Naive thymus-derived CD8-positive, alpha-beta T cell (primary cell): ENCODE measurements at places on chromosomes 1 and 21.

GRCh38 chr21:28832013-28832714, 160.5 kb downstream of the LTN1 start:
- no peaks in the 10 kb centered on the region for H3K27me3 ChIP-seq
- H3K4me1 ChIP-seq: peaks cover 69% of the 10 kb centered on the region
- DNase-seq: no peak
- H3K36me3 ChIP-seq: no peaks in the 10 kb centered on the region

DNA sequence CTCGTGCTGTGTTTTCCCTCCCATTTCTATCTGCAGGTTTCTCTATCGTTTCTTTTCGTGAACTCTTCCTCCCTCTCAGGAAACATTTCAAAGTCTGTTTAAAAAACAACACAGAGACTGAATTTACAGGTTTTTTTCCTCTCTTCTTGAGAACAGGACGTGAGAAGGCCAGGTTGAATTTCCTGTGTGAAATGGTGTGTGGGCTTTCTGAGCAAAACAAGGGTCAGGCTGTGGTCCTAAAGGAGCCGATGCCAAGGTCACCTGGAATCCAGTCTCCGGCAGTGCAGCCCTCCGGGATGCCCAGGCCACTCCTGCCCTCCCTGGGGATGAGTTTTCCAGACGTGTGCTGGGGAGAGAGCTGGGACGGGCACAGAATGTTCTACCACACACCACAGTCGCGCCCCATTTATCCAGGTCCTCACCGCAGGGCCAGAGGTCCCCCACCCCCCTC, 62.7 kb upstream of the RUNX3 start:
- H3K27ac ChIP-seq: peak overlapping the region; percentile 95
- peak; percentile 59 for DNase-seq
- H3K36me3 ChIP-seq: no peaks in the 10 kb centered on the region
- no peaks in the 10 kb centered on the region for H3K27me3 ChIP-seq

- H3K4me1 ChIP-seq: peaks cover 22% of the 10 kb centered on the region
- no peak overlapping the region for H3K4me3 ChIP-seq
- H3K36me3 ChIP-seq: no peaks in the 10 kb centered on the region
- peak overlapping the region; percentile 17 for H3K27ac ChIP-seq
- DNase-seq: peak; percentile 19
Observed at GRCh38 chr1:46285730-46286477, 17.5 kb downstream of the LRRC41 start.

- peak; percentile 35 for DNase-seq
- peak overlapping the region; percentile 97 for H3K4me3 ChIP-seq
- peaks cover 84% of the 10 kb centered on the region for H3K4me1 ChIP-seq
- H3K27me3 ChIP-seq: no peaks in the 10 kb centered on the region
Observed at GRCh38 chr1:201020721-201021629, 2.5 kb downstream of the KIF21B start.

DNA sequence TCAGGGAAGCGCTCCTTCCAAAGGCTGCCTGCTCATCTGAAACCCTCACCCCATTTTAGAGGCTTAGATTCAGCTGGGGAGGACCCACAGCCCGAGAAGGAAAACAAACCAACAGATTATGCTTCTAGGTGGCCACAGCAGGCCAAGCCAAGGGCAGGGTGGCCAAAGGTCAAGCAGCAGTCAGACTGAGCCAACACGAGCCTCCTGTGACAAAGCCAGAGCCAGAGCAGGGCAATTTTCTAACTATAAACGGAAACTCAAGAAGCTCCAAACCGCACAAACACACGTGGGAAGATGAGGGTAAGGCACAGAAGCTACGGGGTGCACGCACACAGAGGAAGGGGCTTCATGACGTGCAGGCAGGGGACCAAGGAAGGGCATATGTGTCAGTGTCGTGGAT, 64.1 kb downstream of the PLEKHA6 start:
- H3K27me3 ChIP-seq: peaks cover 5% of the 10 kb centered on the region
- peaks cover 17% of the 10 kb centered on the region for H3K4me1 ChIP-seq
- DNase-seq: no peak
- no peaks in the 10 kb centered on the region for H3K36me3 ChIP-seq

DNA sequence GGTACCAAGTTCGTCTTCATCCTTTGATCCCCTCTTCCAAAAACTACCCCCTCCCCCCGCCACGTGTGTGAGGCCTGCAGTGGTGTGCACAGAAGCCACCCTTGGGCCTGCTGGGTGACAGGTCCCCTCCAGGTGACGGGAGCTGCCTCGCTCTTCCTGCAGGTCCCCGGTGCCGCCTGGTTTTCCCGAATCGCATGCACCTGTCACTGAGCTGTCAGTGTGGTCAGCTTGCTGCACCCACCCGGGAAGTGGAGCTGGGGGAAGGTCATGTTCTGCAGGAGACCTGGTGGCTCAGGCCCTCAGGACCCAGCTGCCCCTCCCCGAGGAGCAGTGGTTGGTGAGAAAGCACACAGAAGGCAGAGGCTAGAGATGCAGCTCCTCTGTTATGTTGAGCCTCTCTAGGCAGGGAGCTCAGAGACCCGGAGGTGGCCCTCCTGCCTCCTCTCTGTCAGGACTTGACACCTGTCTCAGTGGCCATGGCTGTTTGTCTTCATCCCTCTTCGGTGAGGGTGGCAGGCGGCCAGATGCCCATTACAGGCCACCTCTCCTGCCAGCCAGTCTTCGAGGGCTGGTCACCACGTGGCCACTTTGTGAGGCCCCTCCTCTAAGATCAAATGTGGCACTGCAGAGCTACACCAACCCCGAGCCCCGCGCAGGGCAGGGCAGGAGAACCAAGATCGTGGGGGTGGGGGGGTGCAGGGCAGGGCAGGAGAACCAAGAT, 60.9 kb downstream of the SKI start:
- H3K4me3 ChIP-seq: no peak overlapping the region
- H3K36me3 ChIP-seq: peaks cover 7% of the 10 kb centered on the region
- no peaks in the 10 kb centered on the region for H3K27me3 ChIP-seq
- DNase-seq: no peak
- peaks cover 80% of the 10 kb centered on the region for H3K4me1 ChIP-seq

GRCh38 chr1:9890224-9890731, 19.8 kb downstream of the CTNNBIP1 start:
- H3K36me3 ChIP-seq: peaks cover 2% of the 10 kb centered on the region
- H3K27me3 ChIP-seq: no peaks in the 10 kb centered on the region
- no peak overlapping the region for H3K4me3 ChIP-seq
- no peak for DNase-seq

- H3K4me1 ChIP-seq: peaks cover 15% of the 10 kb centered on the region
- peaks cover 6% of the 10 kb centered on the region for H3K36me3 ChIP-seq
- peak; percentile 6 for DNase-seq
- H3K27me3 ChIP-seq: peaks cover 2% of the 10 kb centered on the region
- no peak overlapping the region for H3K4me3 ChIP-seq
Observed at GRCh38 chr1:99820546-99820945, 29.6 kb upstream of the AGL start.

- no peaks in the 10 kb centered on the region for H3K4me1 ChIP-seq
- H3K36me3 ChIP-seq: no peaks in the 10 kb centered on the region
- no peak for DNase-seq
Observed at GRCh38 chr1:183263886-183264602, 78.0 kb downstream of the LAMC2 start.

DNA sequence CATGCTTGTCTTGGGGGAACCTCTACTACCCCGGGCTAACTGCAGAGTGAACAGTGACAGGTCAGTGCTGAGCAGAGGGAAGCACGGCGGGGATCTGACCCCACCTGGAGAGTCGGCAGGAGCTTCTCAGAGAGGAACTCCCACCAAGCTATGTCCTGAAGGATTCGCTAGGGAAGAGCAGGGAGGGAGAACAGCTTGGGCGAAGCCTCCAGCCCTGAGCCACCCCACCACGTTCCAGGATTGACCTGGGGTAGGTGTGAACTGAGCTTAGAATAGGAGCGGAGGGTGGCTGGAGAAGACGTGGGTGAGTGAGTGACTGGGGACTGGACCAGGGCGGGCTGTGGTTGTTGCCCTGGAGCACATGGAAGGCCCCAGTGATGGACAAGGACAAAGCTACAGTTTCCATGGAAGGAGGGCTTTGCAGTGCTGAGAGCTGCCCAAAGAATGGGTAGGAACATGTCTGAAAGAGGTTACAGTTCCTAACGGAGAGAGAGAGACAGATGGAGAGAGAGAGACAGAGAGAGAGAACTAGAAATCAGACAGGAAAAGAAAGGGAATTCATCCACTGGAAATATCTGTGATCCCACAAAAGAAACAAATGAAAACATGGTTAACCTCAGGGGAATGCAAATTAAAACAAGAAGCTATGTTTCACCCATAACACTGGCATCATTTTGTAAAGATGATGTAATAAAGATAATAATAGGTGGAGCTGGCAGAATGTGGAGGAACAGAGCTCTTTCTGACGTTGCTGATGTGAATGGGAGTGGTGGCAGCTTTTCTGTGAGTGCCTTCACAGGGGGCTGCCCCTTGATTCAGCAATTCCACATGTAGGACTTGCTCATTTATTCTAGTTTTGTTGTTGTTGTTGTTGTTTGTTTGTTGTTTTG, 17.2 kb downstream of the BSND start:
- H3K4me3 ChIP-seq: no peak overlapping the region
- DNase-seq: no peak
- H3K36me3 ChIP-seq: peaks cover 2% of the 10 kb centered on the region
- peaks cover 8% of the 10 kb centered on the region for H3K27me3 ChIP-seq

DNA sequence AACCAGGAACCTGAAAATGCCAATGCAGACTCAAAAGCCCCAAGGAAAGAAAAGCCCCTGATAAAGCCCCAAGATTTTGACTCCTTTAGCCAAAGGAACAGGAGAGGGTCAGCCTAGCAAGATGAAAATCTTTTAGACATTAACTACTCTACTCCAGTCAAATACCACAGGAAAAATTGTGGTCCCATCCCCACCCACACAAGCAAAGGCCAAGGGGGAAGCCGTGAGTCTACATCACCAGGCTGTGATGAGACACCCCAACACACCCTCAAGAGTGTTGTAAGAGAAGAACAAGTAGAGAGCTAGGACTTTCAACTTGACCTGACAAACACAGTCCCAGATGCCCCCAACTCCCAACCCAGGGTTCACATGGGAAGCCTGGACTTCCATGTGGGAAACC, 192.8 kb upstream of the NR5A2 start:
- peaks cover 12% of the 10 kb centered on the region for H3K27me3 ChIP-seq
- no peaks in the 10 kb centered on the region for H3K4me1 ChIP-seq
- H3K27ac ChIP-seq: no peak overlapping the region

- DNase-seq: peak; percentile 13
- peaks cover 15% of the 10 kb centered on the region for H3K36me3 ChIP-seq
- peaks cover 30% of the 10 kb centered on the region for H3K27me3 ChIP-seq
- H3K4me3 ChIP-seq: peak overlapping the region; percentile 83
- H3K4me1 ChIP-seq: peaks cover 9% of the 10 kb centered on the region
Observed at GRCh38 chr1:941588-942383, 17.3 kb downstream of the NOC2L start.

DNA sequence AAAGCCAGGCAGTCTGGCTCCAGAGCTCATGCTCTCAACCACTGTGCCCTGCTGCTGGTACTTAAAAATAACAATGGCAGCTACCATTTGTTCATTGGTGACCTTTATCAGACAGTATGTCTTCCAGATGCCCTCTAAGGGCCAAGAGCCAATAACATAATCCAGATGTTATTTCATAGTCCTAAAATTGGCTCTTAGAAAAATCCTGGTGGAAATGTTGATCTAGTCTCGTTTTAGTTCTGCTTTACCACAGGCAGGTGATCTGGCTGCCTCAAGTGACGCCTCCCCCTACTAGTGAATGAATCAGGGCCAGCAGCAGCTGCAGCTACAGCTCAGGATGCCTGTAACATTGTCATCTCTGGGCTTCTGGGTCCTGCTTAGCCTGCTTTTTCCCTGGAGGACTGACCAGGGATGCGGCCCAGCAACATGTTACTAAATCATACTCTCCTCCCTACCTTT, 12.6 kb upstream of the HMGN2 start:
- H3K36me3 ChIP-seq: peaks cover 7% of the 10 kb centered on the region
- no peaks in the 10 kb centered on the region for H3K4me1 ChIP-seq
- no peaks in the 10 kb centered on the region for H3K27me3 ChIP-seq
- no peak overlapping the region for H3K4me3 ChIP-seq
- no peak overlapping the region for H3K27ac ChIP-seq
- DNase-seq: no peak

DNA sequence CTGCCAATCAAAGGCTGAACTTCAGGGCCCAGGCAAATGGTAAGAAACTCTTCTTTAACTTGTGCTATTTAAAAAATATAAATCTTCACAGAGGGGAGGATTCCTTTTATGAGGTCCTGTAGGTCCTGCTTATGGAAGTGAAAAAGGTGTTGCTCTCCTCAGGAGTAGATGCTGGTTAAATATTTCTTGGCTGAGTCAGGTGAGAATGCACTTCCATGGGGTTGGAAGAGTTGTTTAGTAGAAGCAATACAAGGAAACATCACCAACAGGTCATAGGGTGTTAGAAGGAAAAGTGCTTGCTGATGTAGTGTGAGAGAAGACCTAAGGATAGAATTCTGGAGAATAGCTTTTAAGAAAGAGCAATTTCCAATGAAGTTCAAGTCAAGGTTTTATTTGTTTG, 42.2 kb upstream of the ATP1A1 start:
- no peaks in the 10 kb centered on the region for H3K27me3 ChIP-seq
- H3K4me3 ChIP-seq: no peak overlapping the region
- DNase-seq: no peak
- H3K4me1 ChIP-seq: peaks cover 65% of the 10 kb centered on the region

GRCh38 chr1:2611031-2611501, 21.8 kb downstream of the MMEL1 start:
- no peaks in the 10 kb centered on the region for H3K27me3 ChIP-seq
- H3K4me1 ChIP-seq: no peaks in the 10 kb centered on the region
- no peak overlapping the region for H3K27ac ChIP-seq
- no peak overlapping the region for H3K4me3 ChIP-seq
- no peaks in the 10 kb centered on the region for H3K36me3 ChIP-seq

GRCh38 chr1:196896355-196896754, 8.5 kb downstream of the CFHR4 start:
- no peak for DNase-seq
- H3K36me3 ChIP-seq: no peaks in the 10 kb centered on the region
- H3K27me3 ChIP-seq: peaks cover 13% of the 10 kb centered on the region
- H3K4me3 ChIP-seq: no peak overlapping the region
- H3K4me1 ChIP-seq: no peaks in the 10 kb centered on the region
